ENCODE measurements at places on chromosomes 13 and 19. TPM values are rescaled to one million over a fixed set of nuclear protein-coding genes. Genes with fewer than 3 reads are reported as not detected.
A peak's percentile ranks its signal among the peaks of the same experiment; 100 is the strongest.

DNA sequence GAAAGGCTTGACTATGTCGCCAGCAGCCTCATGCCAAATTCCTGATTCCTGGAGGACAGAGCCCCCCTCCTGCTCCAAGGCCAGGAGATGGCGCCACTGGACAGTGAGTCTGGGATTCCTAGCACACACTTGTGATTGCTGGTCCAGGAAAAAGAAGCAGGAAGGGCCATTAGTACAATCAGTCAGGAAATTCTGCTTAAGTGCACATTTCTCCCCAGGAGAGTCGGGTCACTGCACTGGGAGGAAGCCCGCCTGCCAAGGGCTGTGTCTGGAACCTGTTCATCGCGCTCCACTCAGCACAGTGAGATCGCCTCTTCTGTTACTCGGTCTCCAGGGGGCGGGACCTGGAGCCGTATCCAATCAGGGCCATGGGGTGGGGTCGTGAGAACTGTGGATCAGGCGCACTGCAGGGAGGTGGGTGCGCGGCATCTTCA lies 65.1 kb downstream of the ZNF823 start:
- no peaks in the 10 kb centered on the region for H3K36me3 ChIP-seq
- no peak overlapping the region for H3K27ac ChIP-seq
- peaks cover 4% of the 10 kb centered on the region for H3K4me1 ChIP-seq
- no peak overlapping the region for H3K4me3 ChIP-seq

DNA sequence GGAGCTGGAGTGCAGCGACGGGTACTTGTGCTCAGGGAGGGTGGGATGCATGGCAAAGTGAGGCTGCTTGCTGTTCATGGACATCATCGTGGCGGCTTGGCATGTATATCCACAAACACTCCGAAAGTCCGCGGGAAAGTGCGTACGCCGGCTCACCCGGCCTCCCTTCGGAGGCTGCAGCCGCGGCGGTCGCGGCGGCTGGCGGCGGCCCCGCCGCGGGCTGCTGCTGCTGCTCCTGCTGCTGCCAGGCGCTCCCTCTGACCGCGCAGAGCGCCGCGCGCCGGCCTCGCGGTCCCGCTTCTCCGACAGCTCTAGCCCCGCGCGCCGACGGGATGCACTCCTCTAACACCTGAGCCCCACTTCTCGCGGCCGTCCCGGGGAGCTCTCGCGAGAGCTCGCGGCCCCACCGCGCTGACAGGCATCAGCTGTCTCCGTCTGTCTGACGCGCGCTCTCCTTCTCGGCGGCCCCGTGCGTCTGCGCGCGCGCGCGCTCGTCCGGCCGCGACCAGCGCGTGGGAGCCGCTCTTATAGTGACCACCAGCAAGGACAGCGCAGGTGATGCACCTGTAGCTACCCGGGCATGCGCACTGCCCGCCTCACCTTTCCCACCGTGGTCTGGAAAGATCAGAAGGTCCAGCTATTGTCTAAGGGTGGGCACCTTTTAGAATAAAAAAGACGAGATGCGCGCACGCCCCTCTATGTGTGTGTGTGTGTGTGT lies at the start of gene POU4F1:
Gene POU4F1, minus strand, starts transcription at position 313 of the 718 bp plus-strand sequence. Its CDS starts 226 bp downstream, at position 87.
- no peak for DNase-seq
- H3K4me1 ChIP-seq, result peaks cover 7% of the 10 kb centered on the region
- no peaks in the 10 kb centered on the region for H3K36me3 ChIP-seq
- no peak within 1 kb of the TSS for H3K27ac ChIP-seq
- no peak within 1 kb of the TSS for H3K4me3 ChIP-seq
- peaks cover 92% of the 10 kb centered on the region for H3K27me3 ChIP-seq

- peaks cover 21% of the 10 kb centered on the region for H3K4me1 ChIP-seq
- H3K27ac ChIP-seq, result peak overlapping the region; percentile 94
- no peaks in the 10 kb centered on the region for H3K27me3 ChIP-seq
Observed at GRCh38 chr13:59774491-59774971, 389.2 kb downstream of the DIAPH3 start.

The SHISA7 gene
- 0.09 TPM for total RNA-seq

GRCh38 chr13:102569488-102569887 lies 27.3 kb upstream of the TPP2 start:
- no peaks in the 10 kb centered on the region for H3K36me3 ChIP-seq
- H3K27ac ChIP-seq, result no peak overlapping the region
- peaks cover 19% of the 10 kb centered on the region for H3K27me3 ChIP-seq
- no peak overlapping the region for H3K4me3 ChIP-seq

DNA sequence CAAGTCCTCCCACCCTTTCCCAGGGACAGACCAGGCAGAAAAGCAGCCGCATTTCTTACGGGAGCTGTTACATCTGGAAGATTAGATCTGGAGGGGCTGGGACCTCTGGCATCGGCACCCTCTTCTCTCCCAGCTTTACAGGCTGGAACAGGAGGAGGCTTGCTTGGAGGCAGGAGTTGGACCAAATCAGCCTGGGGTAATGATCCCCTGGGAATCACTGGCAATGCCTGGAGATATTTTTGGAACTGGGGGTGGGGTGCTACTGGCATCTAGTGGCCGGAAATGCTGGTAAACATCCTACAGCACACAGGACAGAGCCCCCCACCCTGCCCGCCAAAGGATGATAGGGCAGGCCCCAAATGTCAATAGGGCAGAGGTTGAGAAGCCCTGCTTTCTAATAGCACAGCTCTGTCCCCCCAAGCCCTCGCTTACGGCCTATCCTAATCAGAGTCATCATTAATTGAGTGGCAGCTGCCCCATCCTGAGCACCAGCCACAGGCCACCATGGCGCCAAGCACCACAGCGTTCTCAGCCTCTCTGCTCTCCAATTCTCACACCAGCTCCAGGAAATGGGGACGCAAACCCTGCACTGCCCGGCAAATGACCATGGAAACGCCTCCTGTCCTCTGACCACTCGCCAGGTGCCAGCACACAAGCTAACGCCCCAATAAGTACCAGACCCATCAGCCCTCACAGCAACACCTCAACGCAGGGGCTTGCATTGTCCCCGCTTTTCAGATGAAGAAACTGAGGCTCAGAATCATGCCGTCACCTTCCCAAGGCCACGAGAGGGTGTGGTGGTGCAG lies 20.6 kb downstream of the LRRC4B start:
- no peaks in the 10 kb centered on the region for H3K36me3 ChIP-seq
- H3K4me1 ChIP-seq, result no peaks in the 10 kb centered on the region
- H3K27ac ChIP-seq, result no peak overlapping the region

GRCh38 chr13:107612376-107612775 lies 603.0 kb downstream of the LIG4 start:
- H3K36me3 ChIP-seq, result no peaks in the 10 kb centered on the region
- H3K4me1 ChIP-seq, result no peaks in the 10 kb centered on the region
- DNase-seq, result no peak
- H3K27ac ChIP-seq, result no peak overlapping the region
- H3K4me3 ChIP-seq, result no peak overlapping the region

GRCh38 chr19:2164020-2164998 lies 576 bp downstream of the DOT1L start:
- no peak for DNase-seq
- no peaks in the 10 kb centered on the region for H3K27me3 ChIP-seq
- H3K27ac ChIP-seq, result peak overlapping the region; percentile 76
- peak overlapping the region; percentile 96 for H3K4me3 ChIP-seq
- H3K4me1 ChIP-seq, result peaks cover 28% of the 10 kb centered on the region

The ZNF90 gene
- total RNA-seq, result 3.1 TPM

The KXD1 gene
- total RNA-seq, result 73.4 TPM

GRCh38 chr13:113491418-113491883 lies 940 bp upstream of the DCUN1D2 start:
- peak overlapping the region; percentile 69 for H3K4me3 ChIP-seq
- peak overlapping the region; percentile 88 for H3K27ac ChIP-seq
- DNase-seq, result no peak

DNA sequence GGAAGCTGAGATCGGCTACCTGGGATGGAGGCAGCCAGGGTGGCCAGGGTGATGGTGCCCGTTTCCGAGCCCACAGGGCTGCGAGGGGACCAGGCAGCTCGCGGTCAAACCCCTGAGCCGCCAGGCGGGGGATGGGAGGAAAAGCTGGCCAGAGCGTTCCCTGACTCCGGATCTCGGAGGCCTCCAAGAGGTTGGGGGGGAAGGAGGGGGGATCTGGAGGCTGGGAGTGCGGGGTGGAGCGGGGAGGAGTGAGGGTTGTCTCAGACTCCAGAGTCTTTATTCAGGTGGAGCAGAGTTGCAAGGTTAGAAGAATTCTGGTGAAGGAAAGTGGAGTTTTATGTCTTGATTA lies 1.1 kb downstream of the CACNG7 start:
- peaks cover 35% of the 10 kb centered on the region for H3K27me3 ChIP-seq
- peak overlapping the region; percentile 44 for H3K4me3 ChIP-seq
- no peaks in the 10 kb centered on the region for H3K36me3 ChIP-seq
- peaks cover 2% of the 10 kb centered on the region for H3K4me1 ChIP-seq
- no peak for DNase-seq
- H3K27ac ChIP-seq, result no peak overlapping the region

The CD209 gene
- not detected for total RNA-seq

- no peaks in the 10 kb centered on the region for H3K36me3 ChIP-seq
- DNase-seq, result no peak
- no peaks in the 10 kb centered on the region for H3K27me3 ChIP-seq
- H3K4me3 ChIP-seq, result no peak overlapping the region
- peaks cover 4% of the 10 kb centered on the region for H3K4me1 ChIP-seq
Observed at GRCh38 chr13:50228527-50228926, 213.3 kb downstream of the KCNRG start.

The SPACA6 gene
- total RNA-seq, result 51.0 TPM

- H3K4me3 ChIP-seq, result no peak overlapping the region
- H3K4me1 ChIP-seq, result peaks cover 46% of the 10 kb centered on the region
- H3K27ac ChIP-seq, result no peak overlapping the region
- DNase-seq, result no peak
- H3K36me3 ChIP-seq, result peaks cover 29% of the 10 kb centered on the region
- no peaks in the 10 kb centered on the region for H3K27me3 ChIP-seq
Observed at GRCh38 chr19:1363599-1363998, 20.1 kb upstream of the NDUFS7 start.

- DNase-seq, result peak; percentile 22
- peak overlapping the region; percentile 61 for H3K27ac ChIP-seq
- H3K27me3 ChIP-seq, result no peaks in the 10 kb centered on the region
- no peak overlapping the region for H3K4me3 ChIP-seq
- H3K4me1 ChIP-seq, result peaks cover 22% of the 10 kb centered on the region
Observed at GRCh38 chr13:108915095-108915633, 285.8 kb downstream of the MYO16 start.

DNA sequence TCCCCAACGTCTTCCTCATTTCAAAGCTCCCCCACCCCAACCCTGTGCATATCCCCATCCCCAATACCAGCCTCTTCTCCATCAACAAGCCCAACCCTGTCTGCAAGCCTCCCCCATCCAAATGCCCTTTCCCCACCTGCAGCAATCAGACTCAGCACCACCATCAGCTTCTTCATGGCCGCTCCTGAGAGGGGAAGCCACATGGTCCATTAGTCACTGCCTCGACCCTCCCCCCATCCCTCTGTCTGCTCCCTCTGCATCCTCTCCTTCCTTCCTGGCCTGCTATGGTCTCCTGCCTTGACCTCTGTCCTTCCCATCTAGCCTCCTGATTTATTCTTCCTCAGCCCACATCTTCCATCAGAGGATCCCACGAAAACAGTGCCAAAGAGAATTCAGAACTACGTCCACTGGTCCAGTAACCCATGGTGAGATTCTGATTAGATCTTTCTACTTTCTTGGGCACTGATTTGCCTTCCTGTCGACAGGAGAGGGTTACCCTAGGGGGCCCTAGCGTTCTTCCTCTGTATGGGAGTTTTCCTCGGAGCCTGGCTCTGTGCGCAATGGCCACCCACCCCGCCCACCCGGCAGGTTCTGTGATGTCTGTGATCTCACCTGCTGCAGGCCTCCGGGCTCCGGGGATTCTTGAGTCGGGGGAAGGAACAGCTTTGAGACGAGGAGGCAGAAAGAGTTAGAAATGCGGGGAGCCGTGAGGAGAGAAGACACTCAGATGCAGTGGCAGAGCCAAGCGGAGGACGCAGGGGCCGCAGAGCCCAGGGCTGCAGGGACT lies 1.3 kb downstream of the KLK6 start:
- no peaks in the 10 kb centered on the region for H3K27me3 ChIP-seq
- H3K27ac ChIP-seq, result no peak overlapping the region
- no peak overlapping the region for H3K4me3 ChIP-seq
- H3K4me1 ChIP-seq, result no peaks in the 10 kb centered on the region
- DNase-seq, result no peak
- H3K36me3 ChIP-seq, result no peaks in the 10 kb centered on the region

GRCh38 chr13:91375116-91375729 lies 23.2 kb upstream of the GPC5 start:
- no peaks in the 10 kb centered on the region for H3K36me3 ChIP-seq
- H3K27ac ChIP-seq, result no peak overlapping the region
- no peaks in the 10 kb centered on the region for H3K27me3 ChIP-seq
- DNase-seq, result no peak
- no peaks in the 10 kb centered on the region for H3K4me1 ChIP-seq
- H3K4me3 ChIP-seq, result no peak overlapping the region

DNA sequence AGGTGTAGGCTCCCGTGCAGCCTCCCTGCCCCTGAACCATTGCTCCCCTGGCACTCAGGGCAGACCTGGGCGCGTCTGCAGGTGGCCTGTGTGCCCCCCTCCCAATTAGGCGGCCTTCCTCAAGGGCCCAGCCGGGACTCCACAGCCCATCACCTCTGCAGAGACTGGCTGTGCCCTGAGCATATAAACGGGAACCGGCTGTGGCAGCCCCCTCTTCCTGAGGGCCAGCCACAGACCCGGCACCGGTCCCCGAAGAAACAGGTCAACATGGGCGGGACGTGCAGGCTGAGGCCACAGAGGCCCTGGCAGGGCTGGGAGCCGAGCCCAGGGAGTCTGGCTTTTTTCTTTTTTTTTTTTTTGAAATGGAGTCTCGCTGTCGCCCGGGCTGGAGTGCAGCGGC lies 12.0 kb downstream of the PIAS4 start:
- H3K36me3 ChIP-seq, result no peaks in the 10 kb centered on the region
- H3K27ac ChIP-seq, result no peak overlapping the region
- DNase-seq, result no peak
- H3K27me3 ChIP-seq, result no peaks in the 10 kb centered on the region
- no peaks in the 10 kb centered on the region for H3K4me1 ChIP-seq

GRCh38 chr19:28737021-28737895 lies 475.7 kb downstream of the UQCRFS1 start:
- no peaks in the 10 kb centered on the region for H3K36me3 ChIP-seq
- no peaks in the 10 kb centered on the region for H3K27me3 ChIP-seq
- DNase-seq, result peak; percentile 7

GRCh38 chr19:15021286-15022007 lies 27.8 kb upstream of the CASP14 start:
- no peaks in the 10 kb centered on the region for H3K36me3 ChIP-seq
- no peaks in the 10 kb centered on the region for H3K4me1 ChIP-seq
- no peak overlapping the region for H3K4me3 ChIP-seq

- no peak overlapping the region for H3K27ac ChIP-seq
- H3K4me3 ChIP-seq, result no peak overlapping the region
- DNase-seq, result no peak
- H3K36me3 ChIP-seq, result peaks cover 15% of the 10 kb centered on the region
Observed at GRCh38 chr19:52710538-52710937, 24.3 kb downstream of the ZNF611 start.

GRCh38 chr13:89565476-89566100 lies 1781.9 kb upstream of the MIR17HG start:
- DNase-seq, result no peak
- H3K36me3 ChIP-seq, result no peaks in the 10 kb centered on the region
- H3K4me3 ChIP-seq, result no peak overlapping the region
- H3K4me1 ChIP-seq, result no peaks in the 10 kb centered on the region

GRCh38 chr13:20787180-20787579 lies 13.4 kb upstream of the EEF1AKMT1 start:
- H3K27me3 ChIP-seq, result no peaks in the 10 kb centered on the region
- peaks cover 21% of the 10 kb centered on the region for H3K36me3 ChIP-seq
- no peak for DNase-seq
- H3K4me3 ChIP-seq, result no peak overlapping the region
- peaks cover 3% of the 10 kb centered on the region for H3K4me1 ChIP-seq

- DNase-seq, result no peak
- H3K27me3 ChIP-seq, result no peaks in the 10 kb centered on the region
- H3K27ac ChIP-seq, result no peak overlapping the region
- H3K4me1 ChIP-seq, result no peaks in the 10 kb centered on the region
- H3K4me3 ChIP-seq, result no peak overlapping the region
Observed at GRCh38 chr13:106651442-106651841, 83.5 kb upstream of the ARGLU1 start.

The SLC5A5 gene
- not detected for total RNA-seq

Measured in astrocyte (in vitro differentiated cells and primary cell).